Activated naive CD4-positive, alpha-beta T cell treated with anti-CD3 and anti-CD28 coated beads for 36 hours (primary cell): ENCODE measurements at places on chromosomes 2 and 18.

GRCh38 chr2:218209078-218209477 is 7.9 kb upstream of the ARPC2 start:
- DNase-seq, result no peak

DNA sequence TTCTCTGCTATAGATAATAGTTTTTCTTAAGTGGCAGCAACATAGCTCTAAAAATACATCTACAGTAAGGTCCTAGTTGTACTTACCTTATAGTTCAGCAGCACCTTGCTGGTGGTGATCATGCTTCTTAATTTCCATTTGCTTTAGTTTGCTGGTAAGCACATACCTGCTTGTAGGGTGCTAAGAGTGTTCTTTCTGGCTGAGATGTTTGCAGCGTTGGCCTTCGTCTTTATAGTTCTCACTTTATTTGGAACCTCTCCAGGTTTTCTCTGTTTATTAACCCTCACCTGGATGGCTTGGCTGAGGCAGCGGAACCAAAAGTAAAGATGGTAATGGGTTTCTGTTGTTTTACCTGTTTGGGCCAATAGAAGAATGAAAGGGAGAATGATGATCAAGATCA is 123.6 kb upstream of the EFEMP1 start:
- no peak for DNase-seq

- no peak for DNase-seq
Observed at GRCh38 chr2:141899740-141900139, 231.1 kb downstream of the LRP1B start.

- no peak for DNase-seq
Observed at GRCh38 chr2:180539541-180539940, 440.9 kb upstream of the UBE2E3 start.

DNA sequence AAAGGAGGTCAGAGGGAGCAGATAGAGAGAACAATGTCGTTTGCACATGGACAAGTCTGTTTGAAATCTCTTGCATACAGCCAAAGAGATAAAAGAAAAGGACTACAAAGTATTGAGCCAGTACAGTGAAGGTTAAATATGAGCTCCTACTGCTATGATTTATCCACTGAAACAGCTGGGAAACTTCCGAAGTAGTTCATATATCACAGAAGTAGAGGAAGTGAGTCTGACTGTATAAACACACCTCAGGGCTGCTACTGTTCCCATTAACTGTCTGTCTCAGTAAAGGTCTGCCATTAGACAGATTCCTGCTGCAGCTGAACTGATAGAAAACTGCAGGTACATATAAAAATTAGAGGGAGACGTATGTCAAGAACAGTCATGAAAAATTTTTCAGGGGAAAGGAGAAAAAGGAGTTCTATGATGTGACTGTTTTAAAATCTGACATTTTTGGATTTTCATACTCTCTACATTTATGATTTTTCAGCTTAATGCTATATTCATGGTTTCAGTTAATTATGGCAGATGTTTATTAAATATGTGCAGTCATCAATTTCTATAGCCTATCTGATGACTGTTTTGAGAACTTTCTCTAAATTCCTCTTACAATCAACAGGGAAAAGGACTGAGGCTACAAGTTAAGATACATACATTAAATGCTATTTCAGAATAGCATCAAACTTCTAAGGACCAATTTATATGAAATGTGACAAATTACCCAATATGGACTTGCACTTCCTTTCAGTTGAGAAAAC is 364.7 kb downstream of the ERBB4 start:
- no peak for DNase-seq

DNA sequence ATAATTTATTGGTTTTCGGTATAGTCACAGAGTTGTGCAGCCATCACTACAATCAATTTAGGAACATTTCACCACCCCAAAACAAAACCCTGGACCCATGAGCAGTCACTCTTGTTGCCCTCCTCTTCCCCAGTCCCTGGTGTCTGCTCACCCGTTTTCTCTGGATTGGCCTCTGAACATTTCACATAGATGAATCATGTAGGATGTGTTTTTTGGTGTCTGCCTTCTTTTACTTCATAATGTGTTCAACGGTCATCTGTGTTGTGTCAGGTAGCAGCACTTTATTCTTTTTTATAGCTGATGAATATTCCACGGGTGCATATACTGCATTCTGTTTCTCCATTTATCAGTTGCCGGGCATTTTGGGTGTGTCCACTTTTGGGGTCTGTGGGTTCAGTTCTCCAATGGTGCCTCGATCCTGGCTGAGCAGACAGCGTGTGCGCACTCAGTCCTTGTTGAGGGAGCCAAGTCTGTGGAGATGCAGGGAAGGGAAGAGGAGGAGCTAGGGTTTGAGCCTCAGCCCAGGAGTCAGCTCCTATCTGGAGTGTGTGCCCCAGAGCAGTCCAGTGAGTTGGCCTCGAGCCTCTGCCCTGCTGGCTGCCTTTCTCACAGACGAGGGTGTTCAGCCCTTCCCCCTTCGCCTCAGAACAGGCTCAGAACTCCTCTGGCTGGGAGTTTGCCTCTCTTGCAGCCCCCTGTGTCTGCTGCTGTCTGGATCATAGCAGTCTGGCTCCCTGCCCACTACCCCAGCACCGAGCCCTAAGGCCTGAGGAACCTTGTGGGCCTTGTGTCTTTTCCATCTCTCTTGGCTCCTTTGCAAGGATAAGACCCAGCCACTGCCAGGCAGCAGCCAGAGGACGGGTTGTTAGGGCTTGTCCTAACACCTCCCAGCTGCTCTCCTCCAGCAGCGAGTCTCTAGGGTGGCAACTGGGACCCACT is 18.0 kb downstream of the C2orf74 start:
- DNase-seq, result no peak

DNA sequence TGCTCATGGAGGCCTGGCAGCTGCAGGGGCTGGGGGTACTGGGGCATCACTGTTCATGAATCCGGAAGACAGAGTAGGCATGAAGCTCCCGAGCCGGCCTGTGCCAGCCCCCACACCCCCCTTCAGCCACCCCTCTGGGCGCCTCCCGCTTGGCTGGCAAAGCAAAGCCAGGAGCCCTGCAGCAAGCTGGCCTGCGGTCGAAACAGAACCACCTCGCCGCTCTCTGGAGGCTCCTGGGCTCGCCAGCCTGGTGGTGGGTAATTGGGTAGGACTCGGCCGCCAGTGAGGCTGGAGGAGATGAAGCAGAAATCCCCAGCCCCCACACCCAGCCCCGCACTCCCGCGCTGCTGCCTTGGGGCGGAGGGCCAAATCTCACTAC is 70.9 kb upstream of the GPC1 start:
- no peak for DNase-seq

DNA sequence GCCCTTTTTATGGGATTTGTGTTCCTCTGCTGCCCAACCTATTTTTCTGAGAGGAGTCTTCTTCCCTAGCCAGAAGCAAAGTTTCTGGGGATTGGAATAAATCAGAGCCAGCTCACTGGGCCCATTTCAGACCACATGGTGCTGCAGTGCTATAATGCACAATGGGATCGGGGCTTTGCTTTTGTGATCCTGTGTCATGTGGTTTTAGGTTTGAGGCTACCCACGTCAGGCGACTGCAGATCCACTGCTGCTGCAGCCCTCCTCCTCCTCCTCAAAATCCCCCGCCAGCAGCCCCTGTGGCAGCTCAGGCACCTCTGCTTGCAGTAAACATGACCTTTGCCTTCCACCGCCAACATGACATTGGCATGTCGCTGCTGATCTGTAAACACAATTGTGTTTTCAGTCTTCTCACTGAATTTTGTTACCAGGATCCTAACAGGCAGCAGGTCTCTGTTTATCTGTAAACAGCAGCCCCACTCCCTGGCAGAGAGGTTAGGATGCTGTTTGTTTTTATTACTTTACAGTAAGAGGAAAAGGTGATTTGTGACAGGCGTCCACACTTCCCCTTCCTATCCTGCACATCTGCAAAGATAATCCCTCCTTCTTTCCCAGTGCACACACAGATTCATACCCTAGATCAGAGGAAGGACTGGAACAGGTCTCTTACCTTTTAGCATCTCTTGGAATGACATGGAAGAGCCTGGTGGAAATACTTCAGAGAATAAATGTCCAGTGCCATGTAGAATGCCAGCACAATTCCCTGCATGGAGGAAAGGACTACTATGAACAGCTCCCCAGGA is 130.8 kb downstream of the FOXI3 start:
- DNase-seq, result no peak

DNA sequence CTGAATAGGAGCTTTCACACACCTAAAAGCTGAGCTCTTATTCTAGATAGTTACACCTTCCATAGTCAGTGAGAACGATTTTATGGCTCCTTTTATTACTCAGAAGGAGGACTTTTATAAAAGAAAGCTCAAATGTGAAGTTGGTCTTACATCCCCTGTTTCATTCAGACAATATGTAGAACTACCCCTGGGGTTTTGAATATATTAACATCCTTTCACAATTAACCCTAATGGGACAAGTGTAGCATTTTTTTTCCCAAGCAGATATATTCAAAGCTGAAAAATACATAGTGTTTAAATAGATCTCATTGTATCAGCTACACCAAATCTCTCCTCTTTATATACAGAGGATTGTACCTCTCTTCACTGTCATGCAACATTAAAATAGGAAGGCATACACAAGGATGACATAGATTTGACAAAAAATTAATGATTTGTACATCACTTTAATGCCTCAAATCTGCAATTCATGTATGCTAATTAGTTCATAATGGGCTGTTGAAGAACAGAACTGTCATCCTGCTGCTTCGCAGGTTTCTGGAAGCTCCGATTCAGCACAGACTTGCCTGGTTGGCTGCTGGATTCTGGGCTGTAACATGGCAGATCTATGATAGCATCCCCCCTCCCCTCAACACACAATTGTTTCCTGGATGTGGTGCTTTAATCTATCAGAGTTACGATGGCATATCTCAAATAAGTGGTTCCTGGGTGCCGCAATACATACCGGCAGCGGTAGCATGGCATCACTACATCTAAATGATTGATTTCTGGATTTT is 129.7 kb upstream of the PARD3B start:
- no peak for DNase-seq

DNA sequence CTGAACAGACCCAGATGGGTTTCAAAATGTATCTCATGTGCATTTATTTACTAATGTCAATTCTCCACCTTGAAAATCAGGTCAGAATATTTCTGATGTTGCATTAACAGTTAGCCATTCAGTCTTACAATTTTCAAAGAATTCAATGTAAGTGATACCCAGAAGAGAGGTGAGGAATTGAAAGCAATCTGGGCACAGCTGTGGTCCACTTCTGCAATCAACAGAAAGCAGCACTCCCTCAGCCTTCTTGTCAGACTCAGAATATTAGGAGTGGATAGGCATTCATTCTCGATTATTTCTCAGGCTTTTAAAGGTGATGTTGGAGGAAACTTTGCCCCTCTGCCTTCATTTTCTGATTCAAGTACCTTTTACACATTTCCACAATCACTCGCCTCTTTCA is 15.7 kb downstream of the CCL20 start:
- DNase-seq, result no peak

GRCh38 chr2:33597026-33597425 is 2.1 kb downstream of the FAM98A start:
- no peak for DNase-seq

- DNase-seq, result peak; percentile 45
Observed at GRCh38 chr2:118176601-118177000, 88.3 kb downstream of the INSIG2 start.

DNA sequence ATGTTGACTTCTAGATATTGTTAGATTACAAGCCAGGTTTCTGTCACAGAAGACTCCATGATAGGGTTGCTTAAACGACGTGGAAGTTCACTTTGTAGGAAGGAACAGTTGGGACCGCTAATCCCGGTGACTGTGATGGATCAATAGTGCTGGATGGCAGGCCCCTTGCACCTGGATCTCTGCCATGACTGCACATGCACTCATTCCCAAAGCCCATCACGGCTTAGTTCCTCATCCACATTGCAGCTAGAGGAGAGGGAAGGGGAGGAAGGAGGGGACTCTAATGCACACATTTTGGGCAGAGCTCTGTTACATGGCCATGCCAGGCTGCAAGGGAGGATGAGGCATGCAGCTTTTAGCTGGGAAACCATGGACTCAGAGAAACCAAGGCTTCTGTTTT is 773.7 kb upstream of the RAB6C start:
- DNase-seq, result no peak

GRCh38 chr2:43034242-43034619 is 192.2 kb downstream of the ZFP36L2 start:
- no peak for DNase-seq

GRCh38 chr18:58882044-58882443 is 17.4 kb downstream of the ZNF532 start:
- no peak for DNase-seq

GRCh38 chr18:45197526-45197970 is 417.7 kb upstream of the SLC14A2 start:
- DNase-seq, result peak; percentile 18

DNA sequence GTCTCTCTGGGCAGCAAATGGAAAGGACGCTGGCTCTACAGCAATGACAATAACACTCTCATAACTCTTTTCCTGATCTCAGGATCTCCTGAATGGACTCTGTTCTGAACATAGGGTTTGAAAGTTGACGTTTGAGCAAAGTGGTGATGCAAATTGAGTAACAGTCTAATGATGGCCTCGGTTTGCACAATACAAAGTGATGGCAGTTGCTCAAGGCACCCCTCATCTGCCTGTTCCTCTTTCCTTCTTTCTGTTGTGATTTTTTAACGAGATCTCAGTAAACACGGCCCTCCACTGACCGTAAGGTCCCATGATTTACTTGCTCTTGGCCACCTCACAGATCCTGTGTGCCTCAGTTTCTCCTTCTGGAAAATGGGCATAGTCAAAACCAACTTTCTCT is 303.6 kb downstream of the SLC8A1 start:
- no peak for DNase-seq

GRCh38 chr2:182941121-182941722 is 74.8 kb upstream of the FRZB start:
- no peak for DNase-seq

GRCh38 chr2:186498834-186499233 is 12.8 kb downstream of the ZC3H15 start:
- DNase-seq, result no peak

GRCh38 chr2:176813621-176814049 is 399.0 kb upstream of the HNRNPA3 start:
- DNase-seq, result no peak

DNA sequence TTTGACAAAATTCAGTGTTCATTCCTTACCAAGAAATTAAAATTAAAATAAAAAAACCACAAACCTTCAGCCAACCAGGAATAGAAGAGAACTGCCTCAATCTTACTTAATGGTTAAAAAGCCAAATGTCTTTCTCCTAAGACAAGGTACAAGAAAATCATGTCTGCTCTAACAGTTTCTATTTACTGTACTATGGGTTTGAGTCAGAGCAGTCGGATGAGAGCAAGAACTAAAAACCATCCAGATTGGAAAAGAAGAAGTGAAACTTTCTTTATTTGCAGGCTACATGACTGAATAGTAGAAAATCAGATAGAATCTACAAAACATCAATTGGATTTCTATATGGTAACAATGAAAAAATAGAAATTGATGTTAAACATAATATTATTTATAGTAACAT is 555.5 kb upstream of the TNP1 start:
- no peak for DNase-seq

DNA sequence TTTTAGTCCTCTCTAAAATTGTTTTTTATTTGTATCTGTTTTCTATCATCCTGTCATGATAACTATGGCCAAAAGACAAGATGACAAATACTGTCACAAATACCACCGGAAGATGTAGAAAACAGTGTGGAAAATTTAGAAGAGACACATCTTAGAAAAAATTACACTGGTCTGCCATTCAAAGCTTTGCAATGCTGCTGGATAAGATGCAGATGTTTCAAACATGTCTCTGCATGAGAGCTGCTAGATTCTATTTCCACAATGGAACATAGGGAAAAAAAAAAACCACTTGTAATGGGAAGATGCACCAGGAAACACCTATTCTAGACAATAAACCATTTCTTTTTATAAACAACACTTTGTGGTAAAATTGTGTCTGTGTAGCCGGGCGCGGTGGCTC is 5.8 kb upstream of the TAF1B start:
- no peak for DNase-seq
